ENCODE measurements at places on chromosomes 12 and 14.

DNA sequence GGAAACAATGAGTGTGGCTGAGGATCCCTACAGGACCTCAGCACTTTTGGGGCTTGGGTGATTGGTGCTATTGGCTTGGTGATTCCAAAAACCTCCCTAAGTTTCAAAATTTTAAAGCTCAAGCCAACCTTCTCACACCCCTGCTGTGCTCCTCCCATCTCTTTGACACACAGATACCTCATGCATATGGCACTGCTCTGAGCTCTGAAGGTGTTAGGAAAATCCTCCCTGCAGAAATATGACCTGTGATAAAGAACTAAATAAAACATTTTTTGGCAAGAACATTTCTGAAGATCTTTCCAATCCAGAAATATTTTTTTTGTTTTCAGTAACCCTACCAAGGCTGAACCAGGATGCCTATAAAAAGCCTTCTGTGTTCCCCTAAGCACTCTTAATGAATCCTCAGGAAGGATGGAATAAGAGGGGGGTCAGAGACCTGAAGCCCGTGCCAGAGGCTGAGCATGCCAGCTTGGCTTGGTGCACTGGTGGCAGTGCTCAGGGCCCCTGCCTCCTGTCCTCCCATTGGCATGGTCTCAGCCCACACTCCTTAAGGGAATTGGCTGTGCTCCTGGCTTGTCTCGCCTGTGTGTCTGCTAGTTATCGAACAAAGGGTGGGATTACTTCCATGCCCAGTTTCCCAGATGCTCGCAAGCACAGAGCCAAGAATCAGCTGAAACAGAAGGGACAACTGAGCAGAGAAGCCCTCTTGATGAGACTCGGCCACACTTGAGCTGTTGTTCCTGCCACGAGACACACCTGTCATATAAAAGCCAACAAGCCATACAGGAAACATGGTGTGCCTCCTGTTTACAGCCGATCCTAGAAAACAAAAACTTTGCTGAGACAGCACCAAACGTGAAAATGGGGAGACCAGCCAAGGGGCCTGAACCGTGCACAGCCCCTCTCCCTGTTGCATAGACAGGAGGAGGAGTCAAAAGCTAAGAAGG, 132.7 kb upstream of the EEA1 start:
- DNase-seq, result no peak

GRCh38 chr12:132439333-132439904, 50.5 kb upstream of the FBRSL1 start:
- DNase-seq, result no peak

DNA sequence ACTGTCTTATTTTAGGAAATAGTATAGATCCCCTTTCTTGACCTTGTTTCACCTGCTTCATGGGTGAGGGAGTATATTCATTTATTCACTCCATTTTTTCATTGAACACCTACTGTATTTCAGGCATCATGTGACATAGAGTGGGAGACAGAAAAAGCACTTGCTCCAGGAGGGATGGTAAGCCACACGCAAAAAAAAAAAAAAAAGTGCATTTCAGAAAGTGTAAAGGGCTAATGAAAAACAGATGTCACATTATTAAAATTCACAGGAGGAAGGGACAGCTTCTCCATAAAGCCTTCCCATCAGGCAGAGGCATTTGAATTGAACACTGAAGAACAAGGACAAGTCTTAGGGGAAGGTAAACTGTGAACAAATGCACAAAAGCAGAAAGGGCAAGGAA, 7.5 kb downstream of the SLC8A3 start:
- DNase-seq, result no peak

GRCh38 chr12:68882251-68882964, 50.6 kb downstream of the CPM start:
- no peak for DNase-seq

DNA sequence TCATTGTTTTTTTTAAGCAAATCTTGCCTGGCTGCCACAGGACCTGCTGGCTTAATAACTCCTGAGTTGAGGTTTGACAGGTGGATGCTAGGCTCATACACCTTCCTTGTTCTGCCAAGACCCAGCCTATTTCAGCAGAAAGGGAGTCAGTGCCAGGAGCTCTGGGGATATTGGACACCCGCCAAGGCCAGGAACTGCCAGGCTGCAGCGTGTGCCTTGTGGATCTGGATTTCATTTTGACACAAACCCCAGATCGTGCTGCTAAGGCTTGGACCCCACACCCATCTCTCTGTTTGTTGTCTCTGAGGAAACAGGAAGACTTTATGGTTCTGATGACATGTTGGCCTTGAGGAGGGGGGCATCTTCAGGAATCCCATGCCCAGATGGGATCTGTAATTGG, 44.4 kb upstream of the PRIMA1 start:
- no peak for DNase-seq

DNA sequence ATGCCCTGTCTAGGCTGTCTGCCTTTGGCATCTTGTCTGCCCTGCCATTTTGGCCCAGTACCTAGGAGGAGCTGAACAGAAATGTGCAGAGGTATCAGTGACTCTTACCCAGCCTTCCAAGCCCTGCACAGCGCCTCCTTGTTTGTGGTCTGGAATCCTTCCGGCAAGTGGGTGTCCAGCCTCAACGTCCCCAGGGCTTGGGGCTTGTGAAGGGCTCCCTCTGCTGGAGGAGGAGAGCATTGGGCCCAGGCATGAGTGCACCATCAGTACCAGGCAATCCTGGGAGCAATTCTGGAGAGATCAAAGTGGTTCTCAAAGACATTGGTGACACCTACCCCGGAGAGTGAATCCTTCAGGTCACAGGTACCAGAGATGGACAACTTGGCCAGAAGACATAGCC, 2.4 kb upstream of the TCL1B start:
- no peak for DNase-seq

GRCh38 chr12:34396861-34397590, 374.7 kb downstream of the ALG10 start:
- DNase-seq, result no peak

GRCh38 chr14:53412819-53413675, 259.9 kb upstream of the DDHD1 start:
- no peak for DNase-seq

DNA sequence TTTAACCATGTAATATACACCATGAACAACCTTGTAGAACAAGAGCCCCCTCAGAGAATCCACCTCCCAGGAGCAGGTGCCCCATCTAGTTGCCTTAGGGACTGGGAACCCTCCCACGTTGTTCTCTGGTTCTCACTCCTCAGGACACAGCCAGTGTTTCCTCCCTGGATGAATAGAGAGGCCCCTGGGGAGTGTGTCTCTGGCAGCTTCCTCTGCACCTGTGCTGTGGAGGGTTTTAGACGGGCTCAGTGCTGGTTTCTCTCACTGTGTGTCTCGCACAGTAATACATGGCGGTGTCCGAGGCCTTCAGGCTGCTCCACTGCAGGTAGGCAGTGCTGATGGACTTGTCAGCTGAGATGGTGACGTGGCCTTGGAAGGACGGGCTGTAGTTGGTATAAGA, 581.3 kb downstream of the TMEM121 start:
- DNase-seq, result no peak

GRCh38 chr14:29391801-29392200, 535.8 kb downstream of the PRKD1 start:
- no peak for DNase-seq

DNA sequence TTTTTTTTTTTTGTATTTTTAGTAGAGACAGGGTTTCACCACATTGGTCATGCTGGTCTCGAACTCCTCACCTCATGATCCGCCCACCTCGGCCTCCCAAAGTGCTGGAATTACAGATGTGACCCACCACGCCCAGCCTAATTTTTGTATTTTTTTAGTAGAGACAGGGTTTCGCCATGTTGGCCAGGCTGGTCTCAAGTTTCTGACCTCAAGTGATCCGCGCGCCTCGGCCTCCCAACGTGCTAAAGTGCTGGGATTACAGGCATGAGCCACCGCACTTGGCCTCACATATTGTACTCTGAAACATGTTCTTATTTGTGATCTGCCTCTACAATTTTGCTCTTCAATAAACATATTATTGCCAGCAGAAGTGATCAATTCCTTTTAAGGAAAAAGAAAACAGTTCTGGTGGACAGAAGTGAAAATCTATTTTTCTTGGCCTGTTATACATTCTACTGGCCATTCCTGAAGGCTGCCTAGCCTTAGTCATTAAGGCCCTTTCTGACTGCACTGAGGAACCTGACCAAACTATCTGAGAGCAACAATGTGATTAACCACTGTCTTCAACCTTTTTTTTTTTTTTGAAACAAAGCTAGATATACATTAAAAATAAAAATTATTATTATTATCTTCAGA, 36.1 kb downstream of the SNX6 start:
- no peak for DNase-seq

All from AG09319 (cell line).